LHCN-M2 (cell line): ENCODE measurements at places on chromosomes 12 and 14.

DNA sequence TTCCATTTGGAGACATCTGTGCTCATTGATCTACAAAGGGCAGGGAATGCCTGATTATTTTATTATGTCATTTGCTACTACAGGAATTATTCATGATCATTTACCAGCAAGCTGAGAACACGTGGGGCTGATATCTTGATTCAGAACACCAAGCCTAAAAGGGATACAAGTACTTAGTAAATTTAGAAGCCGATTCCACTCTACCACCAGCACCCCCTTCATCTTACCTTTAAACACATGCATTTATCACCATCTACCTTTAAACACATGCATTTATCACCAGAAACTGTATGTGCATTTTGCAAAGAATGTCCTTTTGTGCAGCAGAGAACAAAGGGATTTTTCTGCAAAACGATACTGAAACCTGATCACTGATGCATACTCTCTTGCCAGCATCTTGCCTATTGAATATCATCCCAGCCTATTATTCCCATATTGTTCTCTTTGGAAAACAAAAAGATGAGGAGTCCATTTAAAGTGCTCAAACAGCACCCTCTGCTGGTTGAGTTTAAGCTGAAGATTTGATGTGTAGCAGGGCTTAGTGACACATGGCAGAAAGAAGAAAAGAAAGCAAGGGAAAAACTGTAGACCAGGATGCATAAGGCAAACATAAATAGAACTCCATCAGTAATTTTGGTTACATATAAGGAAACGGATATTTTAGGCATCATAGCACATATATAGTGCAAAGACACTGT, 132.6 kb upstream of the PLEKHG7 start:
- DNase-seq = peak; percentile 90

GRCh38 chr12:57343703-57344378, 87.0 kb downstream of the R3HDM2 start:
- no peak for DNase-seq

GRCh38 chr12:10554756-10555481, 49.2 kb downstream of the EIF2S3B start:
- no peak for DNase-seq

DNA sequence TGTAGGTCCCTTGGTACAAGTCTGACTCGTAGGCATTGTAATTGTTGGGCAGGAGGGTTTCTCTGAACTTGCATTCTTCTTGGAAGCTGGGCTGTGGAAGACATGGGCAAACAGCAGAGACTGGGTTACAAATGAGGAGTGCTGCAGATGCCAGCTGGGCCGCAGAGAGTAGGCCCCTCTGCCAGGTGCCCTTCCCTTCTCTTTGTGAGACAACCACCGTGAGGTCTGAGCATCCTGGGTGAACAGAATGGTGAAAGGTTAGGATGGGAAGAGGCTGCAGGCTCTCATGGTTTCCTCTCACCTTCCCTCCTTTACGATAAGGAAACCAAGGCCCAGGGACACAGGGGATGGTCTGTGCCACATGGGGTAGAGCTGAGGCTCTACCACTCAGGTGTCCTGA, 11.3 kb downstream of the FGF6 start:
- no peak for DNase-seq

DNA sequence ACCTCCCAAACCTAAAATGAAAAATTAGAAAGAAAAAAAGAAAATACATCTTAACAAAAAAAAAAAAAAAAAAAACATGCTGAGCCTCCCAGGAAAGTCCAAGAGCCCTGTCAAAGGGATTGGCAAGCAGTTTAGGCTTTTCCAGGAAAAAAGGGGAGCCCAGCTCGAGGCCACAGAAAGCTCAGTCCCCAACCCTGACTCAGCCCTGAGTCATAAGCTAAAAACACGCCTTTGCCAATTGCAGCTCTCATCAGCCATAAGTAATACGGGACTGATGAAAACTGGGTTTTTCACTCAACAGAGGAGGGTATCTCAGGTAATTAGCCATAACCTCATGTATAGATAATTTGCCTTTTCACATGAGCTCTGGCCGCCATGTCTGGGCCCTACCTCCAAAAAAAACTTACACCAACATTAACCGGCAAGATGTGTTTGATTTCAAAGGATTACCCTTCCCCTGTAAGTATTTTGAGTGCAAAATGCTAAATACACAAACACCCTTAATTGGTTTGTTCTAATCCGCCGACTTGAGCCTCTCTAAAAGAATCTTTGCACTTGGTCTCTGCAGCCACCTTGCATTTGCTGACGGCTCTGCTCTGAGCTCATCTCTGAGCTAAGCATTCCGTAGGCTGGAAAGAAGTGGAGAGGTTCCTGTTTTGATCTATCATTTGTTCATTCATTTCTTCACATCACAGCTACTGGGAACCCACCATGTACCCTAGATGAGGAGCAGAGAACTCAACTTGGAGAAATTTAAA, 319.2 kb downstream of the BCL11B start:
- no peak for DNase-seq

DNA sequence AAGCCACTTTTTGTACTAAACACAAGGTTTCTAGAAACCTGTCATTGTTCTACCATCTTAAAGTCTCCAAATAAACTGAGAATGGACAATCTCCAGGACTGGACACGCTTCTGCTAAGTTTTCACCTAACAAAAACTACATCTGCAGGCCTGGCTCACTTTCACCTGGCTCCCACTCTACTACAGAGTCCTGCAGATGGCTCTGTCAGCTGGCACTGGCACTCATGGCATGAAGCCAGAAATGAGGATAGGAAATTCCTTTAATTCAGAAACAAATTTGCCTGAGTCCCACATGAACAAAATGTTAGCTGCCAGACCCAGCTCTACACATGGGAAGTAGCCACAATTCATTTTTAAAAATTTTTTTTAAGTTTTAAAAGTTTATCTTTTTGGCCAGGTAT, 42.1 kb downstream of the STXBP6 start:
- peak; percentile 55 for DNase-seq

GRCh38 chr12:20585913-20586312, 109.2 kb upstream of the SLCO1C1 start:
- no peak for DNase-seq

DNA sequence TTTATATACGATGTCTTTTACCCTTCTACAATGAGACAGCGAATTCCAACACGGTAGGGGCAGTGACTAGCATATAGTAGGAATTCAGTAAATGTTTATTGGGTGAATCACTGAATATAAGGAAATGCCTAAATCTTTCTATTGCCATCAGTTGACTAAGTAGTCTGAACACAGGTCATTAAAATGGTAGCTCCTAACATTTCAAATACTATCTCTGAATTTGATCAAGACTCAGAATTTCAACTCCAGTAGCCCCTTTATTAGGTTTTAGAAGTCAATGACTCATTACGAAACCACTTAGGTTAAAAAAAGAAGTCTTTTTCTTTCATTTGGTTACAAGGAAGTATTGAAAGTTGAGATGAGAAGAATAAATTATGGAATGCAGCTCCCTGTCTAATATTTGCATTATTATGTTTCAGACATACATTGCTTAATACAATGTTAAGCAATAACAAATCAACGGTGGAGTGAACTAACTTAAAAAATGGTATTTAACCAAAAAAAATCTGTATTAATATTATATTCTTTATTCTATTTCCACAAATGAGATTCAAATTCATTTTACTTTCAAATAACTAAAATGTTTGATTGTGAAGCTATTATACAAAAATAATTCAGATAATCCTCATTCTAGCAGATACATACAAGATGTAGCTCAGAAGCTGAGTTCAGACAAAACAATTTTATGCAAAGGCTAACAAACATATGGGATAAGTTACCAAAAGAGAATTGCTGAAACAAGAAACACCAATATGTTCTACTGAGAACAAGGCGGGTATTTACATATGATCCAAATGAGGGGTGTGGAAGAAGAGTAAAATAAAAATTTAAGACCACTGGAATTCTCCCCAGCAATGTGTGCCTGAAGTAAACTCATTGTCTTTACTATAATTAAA, 302.7 kb downstream of the CEP128 start:
- DNase-seq = no peak

GRCh38 chr12:64010069-64010686, 165.7 kb downstream of the SRGAP1 start:
- peak; percentile 65 for DNase-seq

GRCh38 chr12:121574025-121574424, 6.8 kb downstream of the KDM2B start:
- DNase-seq = no peak
